ENCODE measurements at places on chromosomes 2 and 18.

GRCh38 chr2:127486247-127487058 is 39.8 kb downstream of the IWS1 start:
- DNase-seq: no peak

- peak; percentile 85 for DNase-seq
Measured at GRCh38 chr18:61851940-61852451, 40.8 kb downstream of the RNF152 start.

- peak; percentile 92 for DNase-seq
Measured at GRCh38 chr2:27703638-27704341, 40.1 kb downstream of the SLC4A1AP start.

- peak; percentile 16 for DNase-seq
Measured at GRCh38 chr2:98508709-98509066, 64.0 kb downstream of the INPP4A start.

GRCh38 chr2:1634681-1635341 is 109.5 kb downstream of the PXDN start:
- DNase-seq: no peak

- no peak for DNase-seq
Measured at GRCh38 chr2:150729495-150729955, 242.1 kb upstream of the RND3 start.

GRCh38 chr18:62555135-62555534 is 32.3 kb downstream of the ZCCHC2 start:
- DNase-seq: no peak

- DNase-seq: no peak
Measured at GRCh38 chr2:149387411-149387810, 57.0 kb downstream of the LYPD6 start.

DNA sequence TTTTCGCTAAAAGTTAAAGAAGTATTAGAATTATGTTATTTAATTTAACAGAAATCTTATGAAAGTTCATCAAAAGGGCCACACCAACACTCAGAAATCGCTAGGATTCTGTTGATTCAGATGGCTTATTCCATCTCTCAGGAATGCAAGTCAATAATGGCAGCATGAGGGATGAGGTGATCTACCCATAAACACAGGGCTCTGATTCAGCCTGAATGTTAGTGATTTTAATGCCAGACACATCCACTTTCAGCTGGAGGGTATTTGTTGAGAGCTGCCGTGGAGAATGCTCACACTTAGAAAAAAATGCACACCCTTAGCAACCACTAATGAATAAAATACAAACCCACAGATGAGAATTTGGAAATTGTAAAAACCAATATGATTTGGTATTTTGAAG is 173.3 kb upstream of the ERBB4 start:
- peak; percentile 33 for DNase-seq

DNA sequence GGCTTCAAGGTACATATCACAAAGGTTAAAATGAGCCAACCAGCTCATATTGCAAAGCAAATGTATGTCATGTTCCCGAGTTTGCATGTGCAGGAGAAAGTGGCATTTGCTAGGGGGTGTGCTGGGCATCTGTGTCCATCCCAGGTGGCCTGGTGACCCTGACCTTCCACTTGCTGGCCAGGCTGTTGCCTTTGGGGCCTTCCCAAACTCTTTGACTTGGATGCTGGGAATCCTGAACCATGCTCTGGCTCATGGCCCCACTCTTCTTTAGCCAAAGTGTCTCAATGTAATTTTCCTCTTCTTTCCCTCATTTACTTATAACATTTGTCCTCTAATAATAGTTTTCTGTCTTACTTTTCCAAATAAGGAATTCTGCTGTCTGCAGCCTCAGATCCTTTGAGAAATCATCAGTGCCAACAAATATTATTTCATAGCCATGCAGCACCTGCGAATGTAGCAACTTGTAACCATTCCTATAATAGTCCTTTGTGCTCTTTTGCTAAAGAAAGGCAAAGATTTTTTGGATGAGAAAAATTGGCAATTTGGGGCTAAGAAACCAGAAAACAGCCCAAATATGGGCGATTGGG is 64.2 kb downstream of the MTCL1 start:
- no peak for DNase-seq

- DNase-seq: no peak
Measured at GRCh38 chr2:65932571-65932970, 500.2 kb upstream of the SPRED2 start.

DNA sequence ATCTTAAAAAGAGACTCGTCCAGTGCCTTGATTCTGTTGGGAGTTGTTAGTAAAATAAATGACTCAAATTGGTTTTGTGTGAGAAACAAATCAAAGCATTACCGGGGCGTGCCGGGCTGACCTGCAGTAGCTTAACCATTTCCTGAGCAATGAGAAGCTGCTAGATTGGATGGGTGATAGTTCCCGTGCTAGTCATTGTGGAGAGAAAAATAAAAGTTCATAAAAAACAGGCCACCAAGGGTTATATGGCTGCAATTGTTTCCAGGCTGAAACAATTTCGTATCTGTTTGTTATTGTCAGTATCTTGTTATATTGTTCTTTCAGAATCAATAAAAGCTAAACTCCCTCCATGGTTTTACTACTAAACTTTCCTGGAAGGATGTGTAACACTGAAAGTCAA is 314.4 kb downstream of the MTX2 start:
- DNase-seq: no peak

DNA sequence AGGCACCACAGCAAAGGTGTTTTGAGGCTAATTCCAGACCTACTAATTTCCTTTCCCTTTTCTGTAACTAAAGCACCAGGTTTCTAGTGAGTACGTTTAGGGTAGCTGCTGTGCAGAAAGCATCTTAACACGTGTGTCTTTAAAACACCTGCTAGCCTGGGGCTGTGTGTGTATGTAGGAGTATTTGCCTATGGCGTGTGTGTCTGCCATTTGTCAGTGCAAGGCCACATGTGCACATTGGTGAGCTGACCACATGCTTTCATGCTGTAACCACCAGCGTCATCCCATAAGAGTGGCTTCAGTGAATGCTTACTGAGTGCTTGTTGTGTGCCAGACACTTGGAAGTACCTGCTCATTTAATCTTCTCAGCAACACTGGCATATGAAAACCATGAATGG is 241.6 kb downstream of the SEPTIN10 start:
- DNase-seq: no peak

- DNase-seq: no peak
Measured at GRCh38 chr2:44053052-44053451, 57.3 kb upstream of the LRPPRC start.

- DNase-seq: peak; percentile 85
Measured at GRCh38 chr2:163667064-163667887, 68.5 kb downstream of the FIGN start.

GRCh38 chr2:148888986-148889385 is 14.0 kb downstream of the KIF5C start:
- DNase-seq: no peak

DNA sequence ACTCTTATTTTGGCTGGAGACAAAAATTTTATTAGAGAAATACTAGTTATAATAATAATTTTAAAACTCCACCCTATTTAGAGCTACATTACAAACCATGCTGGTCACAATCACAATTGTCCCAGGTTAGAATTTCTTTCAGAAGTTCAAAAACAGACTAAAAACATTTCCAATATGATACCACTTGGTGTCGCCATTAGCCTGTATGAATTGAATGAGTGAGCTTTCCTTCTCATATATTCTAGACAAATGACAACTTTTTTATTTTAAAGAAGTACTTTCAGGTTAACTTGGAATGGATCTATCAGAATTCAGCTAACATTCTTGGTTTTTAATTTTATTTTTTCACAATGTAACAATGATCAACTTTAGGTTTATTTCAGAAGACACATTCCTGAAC is 48.0 kb downstream of the SERPINB8 start:
- DNase-seq: no peak

DNA sequence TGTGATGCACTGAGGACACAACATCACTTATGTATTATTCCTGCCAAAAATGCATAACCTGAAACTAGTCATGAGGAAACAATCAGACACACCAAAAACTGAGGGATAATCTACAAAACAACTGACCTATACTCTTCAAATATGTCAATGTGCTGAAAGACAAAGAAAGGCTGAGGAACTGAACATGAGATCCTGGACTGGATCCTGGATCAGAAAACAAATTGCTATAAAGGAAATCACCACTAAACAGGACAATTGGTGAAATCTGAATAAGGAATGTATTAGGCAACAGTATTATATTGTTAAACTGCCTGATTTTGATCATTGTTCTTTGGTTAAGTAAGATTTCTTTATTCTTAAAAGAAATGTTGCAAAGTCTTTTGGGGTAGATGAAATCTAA is 28.8 kb downstream of the CUL3 start:
- DNase-seq: peak; percentile 21

DNA sequence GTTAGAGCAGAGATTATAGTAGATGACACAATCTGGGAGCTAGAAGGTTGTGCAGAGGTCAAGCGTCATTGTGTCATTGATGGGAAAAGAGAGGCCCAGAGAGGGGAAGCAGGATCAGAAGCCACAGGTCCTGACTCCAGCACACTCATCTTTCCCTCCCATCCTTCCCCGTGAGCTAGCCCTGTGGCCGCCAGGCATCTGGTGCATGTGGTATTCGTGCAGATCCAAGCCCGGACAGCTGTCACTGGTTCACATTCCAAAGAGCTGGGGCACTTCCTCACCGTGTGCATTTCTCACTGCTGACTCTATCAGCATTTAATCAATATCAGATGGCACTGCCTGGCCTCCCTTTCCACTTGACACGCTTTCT is 94.1 kb upstream of the THOC1 start:
- peak; percentile 98 for DNase-seq

DNA sequence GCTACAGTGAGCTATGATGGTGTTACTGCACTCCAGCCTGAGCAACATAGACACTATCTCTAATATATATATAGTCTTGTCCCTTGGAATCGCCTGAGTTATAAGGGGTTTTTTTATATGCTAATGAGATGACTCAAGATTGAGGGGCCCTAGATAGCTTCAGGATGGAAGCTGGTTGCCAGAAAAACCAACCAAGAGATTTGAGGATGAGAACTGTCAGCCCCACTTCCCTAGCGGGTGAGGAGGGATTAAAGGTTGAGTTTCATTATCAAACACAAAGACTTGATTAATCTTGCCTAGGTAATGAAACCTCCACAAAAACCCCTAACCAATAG is 12.6 kb upstream of the GALM start:
- DNase-seq: no peak

- no peak for DNase-seq
Measured at GRCh38 chr2:67037655-67038054, 359.5 kb upstream of the ETAA1 start.

- no peak for DNase-seq
Measured at GRCh38 chr2:157471078-157471477, 27.2 kb upstream of the CYTIP start.

- DNase-seq: no peak
Measured at GRCh38 chr2:198774576-198774975, 683.2 kb downstream of the SATB2 start.

DNA sequence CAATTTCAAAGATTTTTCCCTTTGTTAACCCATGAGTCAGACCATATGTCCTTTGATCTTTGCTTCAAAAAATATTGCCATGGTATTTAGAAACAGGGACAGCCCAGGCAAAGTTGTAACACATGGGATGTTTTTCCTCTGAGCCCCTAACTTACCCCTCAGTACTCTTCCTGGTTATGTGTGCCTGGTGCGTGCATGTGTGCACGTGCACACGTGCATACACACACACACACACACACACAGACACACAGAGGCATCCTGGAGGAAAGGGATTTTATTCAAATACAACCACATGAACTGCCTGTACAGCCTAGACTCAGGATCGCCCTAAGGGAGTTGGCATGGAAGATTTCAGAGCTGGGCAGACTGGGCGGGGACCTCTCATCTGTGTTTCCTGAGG is 5.1 kb downstream of the AFF3 start:
- no peak for DNase-seq

- no peak for DNase-seq
Measured at GRCh38 chr2:12773586-12774394, 57.1 kb downstream of the TRIB2 start.

DNA sequence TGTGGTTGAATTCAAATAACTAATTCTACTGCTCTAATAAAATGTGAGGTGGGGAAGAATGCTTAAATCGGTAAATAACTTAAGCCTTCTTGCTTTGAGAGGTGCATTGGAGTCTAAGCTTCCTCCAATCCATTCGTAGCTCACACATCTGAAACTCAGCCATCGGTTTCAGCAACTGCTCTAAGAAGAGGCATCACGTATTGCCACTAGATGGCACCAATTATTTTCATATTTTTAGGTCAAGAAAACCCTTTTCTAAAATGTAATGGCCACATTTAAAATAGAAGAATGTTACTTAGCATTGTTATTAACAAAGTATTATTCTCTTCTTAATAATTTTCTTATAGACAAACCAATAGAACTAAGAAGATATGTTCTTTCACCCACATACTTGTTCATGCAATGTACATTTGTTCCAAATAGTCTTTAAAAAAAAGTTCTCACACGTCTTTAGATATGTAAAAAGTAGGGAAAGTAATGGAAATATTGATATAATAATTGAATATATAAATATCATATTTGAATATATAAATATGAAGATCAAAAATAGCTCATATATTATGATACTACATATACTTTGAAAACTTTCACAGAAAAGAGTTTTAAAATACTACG is 229.8 kb downstream of the CCDC178 start:
- peak; percentile 3 for DNase-seq

- DNase-seq: no peak
Measured at GRCh38 chr2:110777531-110778311, 45.3 kb downstream of the ACOXL start.

DNA sequence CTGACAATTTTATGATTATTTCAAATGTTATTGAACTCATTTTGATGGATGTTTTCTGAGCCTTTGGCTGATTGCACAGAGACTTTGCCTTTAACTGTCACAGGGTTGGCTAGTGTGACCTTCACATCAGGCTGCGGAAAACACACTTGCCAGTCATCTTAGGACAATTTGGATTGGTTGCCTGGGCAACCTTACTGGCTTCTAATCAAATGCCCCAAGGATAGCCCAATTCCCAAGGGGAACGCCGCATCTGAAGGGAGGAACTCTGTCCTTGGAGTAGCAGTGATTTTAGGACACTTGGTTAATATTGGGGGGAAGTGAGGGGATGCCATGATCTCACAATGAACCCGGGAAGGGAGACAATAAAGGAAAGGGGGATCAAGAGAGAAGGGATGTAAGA is 29.5 kb downstream of the OSBPL6 start:
- no peak for DNase-seq

GRCh38 chr2:241795021-241795999 is 13.7 kb upstream of the NEU4 start:
- no peak for DNase-seq

DNA sequence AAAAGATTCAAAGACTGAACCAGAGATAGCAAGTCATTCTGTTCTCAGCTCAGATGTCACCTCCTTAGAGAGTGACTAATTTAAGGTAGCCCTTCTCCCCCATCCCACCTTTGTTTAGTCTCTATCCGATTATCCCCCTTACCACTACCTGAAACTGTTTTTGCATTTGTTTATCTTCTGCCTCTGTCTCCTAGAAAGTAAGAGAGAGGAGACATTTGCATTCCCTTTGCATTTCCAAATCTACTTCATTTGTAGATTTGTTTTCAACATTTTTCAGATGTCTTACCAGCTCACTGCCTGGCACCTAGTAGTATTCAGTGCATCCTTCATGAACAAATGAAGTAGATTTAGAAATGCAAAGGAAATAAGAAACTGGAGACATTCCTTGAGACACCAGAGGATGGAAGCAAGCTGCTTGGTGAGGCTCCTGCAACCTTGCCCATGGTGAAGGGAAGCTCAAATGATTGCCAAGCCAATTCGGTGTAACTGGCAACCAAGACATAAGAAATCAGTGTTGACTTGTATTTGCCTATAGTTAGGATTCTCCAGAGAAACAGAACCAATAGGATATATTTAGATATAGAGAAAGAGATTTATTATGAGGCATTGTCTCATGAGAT is 385.7 kb downstream of the STK39 start:
- DNase-seq: no peak

All from fibroblast of gingiva (primary cell).